LoVo (cell line): ENCODE measurements at places on chromosomes 4 and X.
A peak's percentile ranks its signal among the peaks of the same experiment; 100 is the strongest.

DNA sequence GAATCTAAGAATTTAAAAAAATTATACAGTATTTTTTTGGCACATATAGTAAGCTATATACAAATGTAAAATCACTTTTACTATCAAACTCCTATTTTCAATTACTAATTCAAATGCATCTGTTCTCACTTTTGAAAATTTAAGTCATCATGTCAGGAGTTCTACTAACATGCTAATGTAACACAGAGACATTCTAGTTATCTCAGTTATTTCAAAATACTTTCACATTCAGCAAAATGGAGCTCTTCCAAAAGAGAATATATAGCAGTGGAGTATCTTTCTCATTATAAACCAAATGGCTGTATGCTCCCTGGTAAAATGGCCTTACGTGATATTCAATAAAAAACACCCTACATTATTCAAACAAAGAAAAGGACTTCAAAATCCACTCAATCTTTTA, 42.3 kb downstream of the RFC1 start:
- no peak for DNase-seq

DNA sequence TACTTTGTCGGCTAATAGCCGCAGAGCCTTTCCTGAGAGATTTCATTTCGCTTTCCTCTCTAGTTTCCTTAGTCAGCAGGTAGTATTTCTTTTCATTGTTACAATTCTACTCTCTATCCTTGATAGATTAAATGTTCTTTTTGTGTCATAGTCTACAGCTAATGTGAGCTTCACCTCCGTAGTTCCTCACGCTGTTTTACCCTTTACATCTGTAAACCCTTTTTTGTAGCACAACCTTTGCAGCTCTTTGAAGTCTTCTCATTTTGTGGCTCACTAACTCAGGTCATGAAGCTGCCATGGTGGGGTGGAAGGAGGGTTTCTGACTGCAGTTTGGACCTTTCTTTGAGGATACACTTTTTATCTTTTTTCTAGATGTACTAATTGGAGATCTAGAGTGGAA, 1008.8 kb upstream of the PABPC4L start:
- DNase-seq = no peak

DNA sequence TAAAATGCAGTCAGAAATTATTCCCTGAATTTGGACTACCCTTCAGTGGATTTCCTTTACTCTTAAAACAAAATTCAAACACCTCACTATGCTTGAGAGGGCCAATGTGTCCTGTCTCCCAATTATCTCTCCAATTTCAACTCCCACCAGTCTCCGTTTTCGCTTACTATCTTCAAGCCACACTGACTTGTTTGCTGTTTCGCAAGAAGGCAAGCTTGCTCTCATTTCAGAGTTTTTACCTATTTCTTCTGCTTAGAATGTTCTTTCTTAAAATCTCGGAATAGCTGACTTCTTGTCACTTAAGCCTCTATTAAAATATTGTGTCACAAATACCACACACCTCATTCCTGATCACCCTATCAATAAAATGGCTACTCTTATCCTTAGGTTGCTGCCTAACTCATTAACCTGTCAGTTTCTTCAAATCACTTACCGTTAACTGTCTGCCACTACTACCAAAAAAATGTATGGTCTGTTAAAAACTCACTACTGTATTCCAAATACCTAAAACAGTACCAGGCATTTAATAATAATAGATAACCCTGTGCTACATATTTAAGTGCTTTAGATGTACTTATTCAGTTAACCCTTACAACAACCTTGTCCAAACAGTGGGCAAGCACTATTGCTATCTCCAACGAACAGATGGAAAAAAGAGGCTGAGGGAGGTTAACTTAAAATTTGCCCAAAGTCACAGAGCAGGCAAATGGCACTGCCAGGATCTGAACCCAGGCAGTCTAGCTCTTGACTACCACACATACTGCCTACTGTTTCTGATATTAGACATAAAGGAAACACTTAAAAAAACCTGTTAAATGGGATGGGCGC, 2.9 kb downstream of the UBA6 start:
- DNase-seq = no peak

- DNase-seq = no peak
These were observed 52.0 kb upstream of the FRAS1 start for GRCh38 chr4:78005086-78005485.

- no peak for DNase-seq
These were observed 891 bp downstream of the CISD2 start for GRCh38 chr4:102869569-102870197.

GRCh38 chr4:150782311-150782710, 200.4 kb downstream of the MAB21L2 start:
- DNase-seq = peak; percentile 26

- DNase-seq = peak; percentile 58
These were observed 5.0 kb downstream of the FGF2 start for GRCh38 chr4:122831515-122832196.

GRCh38 chr4:89364541-89364940, 56.9 kb upstream of the GPRIN3 start:
- no peak for DNase-seq

GRCh38 chr4:80781431-80781830, 249.1 kb upstream of the BMP3 start:
- DNase-seq = no peak

DNA sequence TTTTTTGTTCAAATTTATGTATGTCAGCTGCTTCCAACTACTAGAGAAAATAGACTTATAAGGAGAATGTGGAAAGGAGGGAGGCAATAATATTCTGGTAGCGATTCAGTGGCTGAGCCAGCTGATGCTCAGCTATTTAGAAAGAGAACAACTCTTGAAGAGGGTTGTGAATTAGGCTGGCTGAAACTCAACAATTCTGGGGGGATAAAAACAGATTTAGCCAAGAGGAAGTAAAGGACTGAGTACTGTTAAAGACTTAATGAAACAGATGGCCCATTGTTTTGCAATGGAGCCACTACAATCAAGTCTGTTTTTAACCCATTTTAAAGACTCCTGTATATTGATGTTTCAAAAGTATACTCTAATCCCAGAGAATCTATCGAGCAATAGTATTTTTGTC, 1058.9 kb downstream of the C4orf33 start:
- no peak for DNase-seq

- DNase-seq = no peak
These were observed 1180.8 kb upstream of the PABPC4L start for GRCh38 chr4:135382280-135382959.

GRCh38 chr4:111605111-111605510, 540.1 kb upstream of the FAM241A start:
- no peak for DNase-seq

GRCh38 chr4:44150091-44150576, 298.5 kb downstream of the KCTD8 start:
- DNase-seq = no peak

DNA sequence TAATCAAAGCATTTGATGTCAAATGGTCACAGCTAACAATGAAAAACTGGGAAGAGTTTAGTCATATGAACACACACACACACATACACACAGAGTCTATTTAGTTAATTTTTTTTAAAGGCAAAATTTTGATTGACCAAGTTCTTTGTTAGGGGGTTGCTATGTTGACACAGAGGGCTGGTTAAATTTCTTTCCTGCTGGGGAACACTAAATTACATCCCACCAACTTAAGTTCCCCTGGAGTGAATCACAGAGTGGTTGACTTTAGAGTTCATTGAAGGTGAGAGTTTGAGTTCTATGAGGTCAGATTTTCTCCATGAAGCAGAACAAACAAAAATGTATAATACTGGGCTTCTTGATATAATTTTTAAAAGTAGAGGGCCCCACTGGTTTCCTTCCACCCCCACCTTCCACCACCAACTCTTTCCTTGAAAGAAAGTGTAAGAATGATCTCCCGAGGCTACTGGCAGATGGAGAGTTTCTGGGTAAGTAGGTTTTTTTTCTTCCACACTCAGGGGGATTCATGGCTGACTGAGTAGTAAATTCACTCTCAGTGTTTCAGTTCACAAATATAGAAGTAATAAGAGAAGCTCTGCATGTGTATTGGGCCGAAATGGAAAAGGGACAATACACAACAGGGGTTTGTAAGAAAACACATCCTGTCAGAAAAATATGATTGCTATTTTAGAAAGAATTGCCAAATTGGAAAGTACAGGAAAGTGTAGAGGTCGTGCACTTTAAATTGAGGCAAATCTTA, 917.0 kb upstream of the LCORL start:
- DNase-seq = no peak

GRCh38 chr4:48247142-48247877, 22.3 kb downstream of the TEC start:
- no peak for DNase-seq

GRCh38 chr4:113821856-113822255, 60.3 kb upstream of the CAMK2D start:
- DNase-seq = no peak

DNA sequence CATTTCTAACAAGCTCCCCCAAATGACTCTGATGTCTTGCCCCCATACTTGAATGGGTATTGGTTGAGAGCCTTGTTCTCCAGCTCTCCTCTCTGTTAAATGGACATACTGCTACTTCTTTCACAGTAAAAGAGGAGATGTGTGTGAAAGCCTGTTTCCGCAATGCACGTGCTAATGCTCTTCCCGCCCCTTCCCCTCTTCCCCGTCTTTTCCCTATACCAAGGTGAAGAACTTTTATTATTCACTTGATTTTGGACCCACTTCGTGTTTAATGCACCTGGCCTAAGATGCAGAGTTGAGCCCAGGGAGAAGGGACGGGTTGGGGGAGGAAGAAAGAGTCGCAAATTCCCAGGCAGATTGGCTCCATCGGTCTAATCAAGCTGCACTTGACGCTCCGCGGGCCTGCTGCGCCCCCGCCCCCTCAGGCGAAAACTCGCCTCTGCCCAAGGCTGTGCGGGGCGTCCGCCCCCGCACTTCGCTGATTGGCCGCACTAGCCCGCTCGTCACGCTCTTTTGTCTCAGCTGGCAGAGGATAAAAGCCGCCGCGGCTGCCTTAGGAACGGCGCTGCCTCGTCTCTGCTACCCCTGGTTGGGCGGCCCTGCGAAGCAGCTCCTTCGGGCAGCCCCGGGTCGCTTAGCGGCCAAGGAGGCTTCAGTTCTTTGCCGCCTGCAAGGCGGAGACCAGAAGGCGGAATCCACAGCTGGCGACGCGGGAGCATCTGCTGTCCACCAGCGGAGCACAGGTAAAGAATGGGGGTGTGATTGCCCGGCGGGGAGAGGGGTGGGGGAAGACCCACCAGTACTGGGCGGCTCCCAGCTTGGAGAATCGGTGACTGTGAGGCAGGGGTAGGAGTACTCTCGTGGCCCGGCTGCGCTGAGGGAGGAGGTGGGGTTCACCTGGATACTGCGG, at the start of gene ZCCHC12:
ZCCHC12 (plus strand) TSS at position 562 of the 910 bp plus-strand sequence. CDS start 1,421 bp downstream, outside the sequence.
- no peak for DNase-seq

- peak; percentile 3 for DNase-seq
These were observed 441.1 kb downstream of the KCNIP4 start for GRCh38 chr4:21507439-21507838.

DNA sequence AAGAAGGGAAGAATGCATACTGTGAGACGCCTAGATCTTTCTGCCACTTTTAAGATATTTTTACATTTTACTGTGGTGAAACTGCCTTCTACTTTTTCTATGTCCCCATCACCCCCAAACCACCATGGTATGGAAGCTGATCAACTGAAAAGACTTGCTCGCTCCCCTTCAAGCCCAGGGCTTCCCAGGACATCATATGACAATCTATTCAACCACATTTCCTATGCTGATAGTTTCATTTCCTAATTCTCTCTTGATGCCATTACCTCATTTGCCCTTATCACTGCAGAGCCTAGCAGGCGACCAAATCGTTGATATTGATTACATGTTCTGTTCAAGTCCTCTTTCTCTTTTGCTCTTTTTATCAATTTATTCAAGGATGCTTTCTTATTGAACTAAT, 40.1 kb upstream of the KLHL34 start:
- no peak for DNase-seq

DNA sequence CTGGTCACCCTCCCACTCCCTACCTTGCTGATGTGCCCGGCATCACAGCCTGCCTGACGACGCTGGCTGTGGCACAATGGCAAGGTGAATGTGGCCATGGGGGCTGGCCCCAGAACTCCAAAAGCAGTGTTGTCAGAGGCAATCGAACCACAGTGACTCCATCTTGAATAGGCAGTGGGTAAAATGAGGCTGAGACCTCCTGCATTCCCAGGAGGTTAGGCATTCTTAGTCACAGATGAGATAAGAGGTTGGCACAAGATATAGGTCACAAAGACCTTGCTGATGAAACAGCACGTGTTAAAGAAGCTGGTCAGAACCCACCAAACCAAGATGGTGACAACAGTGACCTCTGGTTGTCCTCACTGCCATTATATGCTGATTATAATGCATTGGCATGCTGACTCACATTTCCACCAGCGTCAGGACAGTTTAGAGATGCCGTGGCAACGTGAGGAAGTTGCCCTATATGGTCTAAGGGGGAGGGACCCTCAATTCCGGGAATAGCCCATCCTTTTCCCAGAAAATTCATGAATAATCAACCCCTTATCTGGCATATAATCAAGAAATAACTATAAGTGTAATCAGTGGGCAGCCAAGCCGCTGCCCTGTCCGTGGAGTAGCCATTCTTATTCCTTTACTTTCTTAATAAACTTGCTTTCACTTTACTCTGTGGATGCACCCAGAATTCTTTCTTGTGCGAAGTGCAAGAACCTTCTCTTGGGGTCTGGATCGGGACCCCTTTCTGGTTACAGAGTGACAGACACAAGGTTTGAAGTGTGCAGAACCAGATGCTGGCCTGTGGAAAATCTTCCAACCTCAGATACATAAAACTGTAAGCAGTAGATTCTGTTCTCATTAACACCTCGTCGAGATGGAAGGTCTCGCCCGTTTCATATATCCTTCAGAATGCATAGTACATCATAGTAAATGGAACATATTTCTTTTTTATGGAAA, 26.8 kb upstream of the CLDN24 start:
- DNase-seq = no peak

GRCh38 chr4:81913427-81913879, 441.7 kb upstream of the RASGEF1B start:
- DNase-seq = peak; percentile 75

DNA sequence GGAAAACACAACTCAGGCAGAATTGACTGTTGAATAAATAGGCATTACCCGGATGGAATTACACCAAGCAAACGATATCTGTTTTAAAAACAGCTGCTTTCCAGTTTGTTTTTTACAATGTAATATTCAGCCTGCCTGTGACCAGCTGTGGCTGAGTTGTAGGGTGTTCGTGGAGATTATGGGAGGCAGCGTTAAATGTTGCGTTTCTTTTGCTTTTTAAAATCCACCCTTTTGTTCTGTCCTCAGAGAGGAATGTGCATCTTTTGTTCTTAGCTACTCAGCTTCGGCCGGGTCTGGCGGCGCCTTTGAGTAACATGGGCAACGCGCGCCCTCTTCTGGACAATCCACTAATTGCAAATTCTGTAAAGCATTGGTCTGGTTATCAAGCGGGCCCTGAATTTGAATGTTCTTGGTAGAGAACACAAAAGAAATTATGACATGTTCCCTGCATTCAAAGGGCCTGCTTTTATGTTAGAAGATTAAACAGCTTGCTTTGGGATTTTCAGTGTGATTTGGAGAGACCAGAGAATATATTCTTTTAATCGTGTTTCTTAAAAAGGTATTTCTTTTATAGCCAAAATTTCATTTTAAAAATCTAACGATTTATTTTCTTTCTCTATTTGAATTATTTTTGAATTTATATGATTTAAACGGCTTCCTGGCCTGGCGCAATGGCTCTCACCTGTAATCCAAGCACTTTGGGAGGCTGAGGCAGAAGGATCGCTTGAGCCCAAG, 76.3 kb upstream of the TRIM2 start:
- peak; percentile 82 for DNase-seq

- DNase-seq = peak; percentile 42
These were observed 28.1 kb downstream of the SMIM43 start for GRCh38 chr4:121736735-121737351.
